Activated CD4-positive, alpha-beta T cell treated with anti-CD3 and anti-CD28 coated beads, Interleukin-2, amount 10 ng/mL, durations not matched to agents 7 days and 5 days (primary cell): ENCODE measurements at places on chromosomes 13 and 19. TPM values are rescaled to one million over a fixed set of nuclear protein-coding genes. Genes with fewer than 3 reads are reported as not detected.

Gene SHISA7
- not detected for total RNA-seq

Gene ATCAY
- not detected for total RNA-seq

Gene CLDND2
- total RNA-seq, result 3.1 TPM

Gene PRR19
- total RNA-seq, result 0.62 TPM

Gene CACNG8
- total RNA-seq, result not detected

DNA sequence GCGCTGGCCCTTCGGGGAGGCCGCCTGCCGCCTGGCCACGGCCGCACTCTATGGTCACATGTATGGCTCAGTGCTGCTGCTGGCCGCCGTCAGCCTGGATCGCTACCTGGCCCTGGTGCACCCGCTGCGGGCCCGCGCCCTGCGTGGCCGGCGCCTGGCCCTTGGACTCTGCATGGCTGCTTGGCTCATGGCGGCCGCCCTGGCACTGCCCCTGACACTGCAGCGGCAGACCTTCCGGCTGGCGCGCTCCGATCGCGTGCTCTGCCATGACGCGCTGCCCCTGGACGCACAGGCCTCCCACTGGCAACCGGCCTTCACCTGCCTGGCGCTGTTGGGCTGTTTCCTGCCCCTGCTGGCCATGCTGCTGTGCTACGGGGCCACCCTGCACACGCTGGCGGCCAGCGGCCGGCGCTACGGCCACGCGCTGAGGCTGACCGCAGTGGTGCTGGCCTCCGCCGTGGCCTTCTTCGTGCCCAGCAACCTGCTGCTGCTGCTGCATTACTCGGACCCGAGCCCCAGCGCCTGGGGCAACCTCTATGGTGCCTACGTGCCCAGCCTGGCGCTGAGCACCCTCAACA is 1.2 kb downstream of the F2RL3 start:
- H3K27me3 ChIP-seq, result peaks cover 22% of the 10 kb centered on the region
- H3K4me1 ChIP-seq, result peaks cover 42% of the 10 kb centered on the region
- H3K36me3 ChIP-seq, result no peaks in the 10 kb centered on the region
- no peak for DNase-seq

GRCh38 chr13:37918751-37919150 is 49.2 kb upstream of the TRPC4 start:
- no peak for DNase-seq
- H3K4me1 ChIP-seq, result no peaks in the 10 kb centered on the region
- H3K27me3 ChIP-seq, result no peaks in the 10 kb centered on the region
- no peak overlapping the region for H3K27ac ChIP-seq
- H3K36me3 ChIP-seq, result no peaks in the 10 kb centered on the region

DNA sequence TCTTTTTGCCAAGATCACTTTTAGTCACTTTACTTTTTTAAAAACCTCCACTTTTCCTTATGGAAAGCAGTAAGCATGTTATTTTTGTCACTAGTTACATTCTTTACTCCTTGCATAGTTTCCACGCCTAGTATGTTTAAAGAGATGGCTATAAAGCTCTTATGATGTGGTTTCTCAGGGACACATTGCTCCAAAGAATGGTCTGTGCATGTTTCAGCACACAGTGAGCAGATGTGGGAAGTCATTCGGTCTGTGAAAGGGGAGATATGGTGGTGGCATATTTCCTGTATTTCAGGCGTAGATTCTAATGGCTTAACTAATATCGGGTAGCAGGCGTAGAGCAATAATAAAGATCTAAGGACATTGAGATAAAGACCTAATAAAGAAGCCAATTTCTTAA is 180.7 kb downstream of the SLITRK6 start:
- H3K4me3 ChIP-seq, result no peak overlapping the region
- no peaks in the 10 kb centered on the region for H3K27me3 ChIP-seq
- no peak for DNase-seq

DNA sequence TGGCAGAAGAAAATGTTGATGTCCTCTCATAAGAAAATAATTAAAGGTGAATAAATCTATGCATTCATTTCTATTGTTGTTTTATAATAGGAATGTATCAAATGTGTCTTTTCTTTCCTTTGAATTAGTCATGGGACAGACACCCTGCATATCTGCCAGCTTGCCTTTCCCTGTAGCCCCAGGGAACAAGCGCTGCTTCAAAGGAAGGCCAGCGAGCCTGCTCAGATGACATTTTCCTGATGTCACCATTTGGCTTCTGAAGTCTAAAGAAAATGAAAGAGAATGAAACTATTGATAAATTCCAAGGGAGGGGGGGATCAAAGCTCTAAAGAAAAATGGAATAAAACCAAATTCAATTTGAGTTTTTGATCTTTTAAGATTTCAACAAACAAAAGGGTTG is 574.8 kb downstream of the IRS2 start:
- no peak for DNase-seq
- no peaks in the 10 kb centered on the region for H3K4me1 ChIP-seq
- H3K27ac ChIP-seq, result no peak overlapping the region
- H3K36me3 ChIP-seq, result no peaks in the 10 kb centered on the region

DNA sequence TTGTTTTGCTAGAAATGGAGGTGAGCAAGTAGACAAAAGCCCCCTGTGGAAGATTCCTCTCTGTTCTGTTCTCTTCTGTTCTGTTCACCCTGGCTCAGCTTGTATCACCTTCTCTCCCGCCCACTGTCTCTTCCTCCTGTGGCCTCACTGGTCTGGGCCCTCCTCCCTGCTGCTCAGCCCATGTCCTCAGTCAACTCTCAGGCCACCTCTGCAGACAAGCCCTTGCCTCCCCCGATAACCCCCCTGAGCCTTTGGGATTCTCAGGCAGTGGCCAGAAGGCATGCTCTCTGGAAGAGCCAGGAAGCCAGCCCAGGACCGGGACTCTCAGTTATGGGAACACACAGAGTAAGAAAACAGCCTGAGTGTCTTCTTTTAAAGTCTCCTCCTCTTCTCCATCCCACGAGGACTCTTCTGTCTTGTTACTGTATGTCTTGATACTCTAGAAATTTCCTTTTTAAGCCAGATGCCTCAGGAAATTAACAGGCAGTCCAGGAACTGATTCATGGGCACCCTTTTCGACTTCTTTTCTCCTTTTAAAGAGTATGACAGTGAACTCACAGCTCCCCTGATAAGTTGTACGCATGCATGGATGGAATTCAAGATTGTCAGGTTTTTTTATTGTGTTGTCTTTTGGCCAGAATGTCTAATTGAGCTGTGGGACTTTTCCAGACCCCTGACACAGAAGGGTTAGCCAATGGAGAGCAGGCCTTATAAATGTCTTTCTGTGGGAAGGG is 33.7 kb downstream of the SHISA2 start:
- no peaks in the 10 kb centered on the region for H3K36me3 ChIP-seq
- H3K27ac ChIP-seq, result no peak overlapping the region
- no peak for DNase-seq

DNA sequence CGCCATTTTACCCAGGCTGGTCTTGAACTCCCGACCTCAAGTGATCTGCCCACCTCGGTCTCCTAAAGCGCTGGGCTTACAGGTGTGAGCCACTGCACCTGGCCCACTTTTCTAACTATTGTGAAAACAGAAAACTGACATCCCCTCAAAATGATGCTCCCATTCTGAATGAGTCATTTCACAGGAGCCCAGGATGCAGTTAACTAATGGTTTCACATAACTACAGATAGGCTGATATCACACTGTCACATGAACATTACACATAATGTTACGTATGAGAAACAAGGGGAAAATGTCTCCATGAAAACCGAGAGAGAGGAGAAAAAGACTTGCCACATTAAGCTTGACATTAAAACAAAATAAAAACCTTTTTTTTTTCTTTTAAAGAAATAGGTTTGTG is 37.5 kb downstream of the N4BP2L2 start:
- peaks cover 26% of the 10 kb centered on the region for H3K36me3 ChIP-seq
- H3K27me3 ChIP-seq, result no peaks in the 10 kb centered on the region
- peaks cover 9% of the 10 kb centered on the region for H3K4me1 ChIP-seq
- H3K27ac ChIP-seq, result no peak overlapping the region

DNA sequence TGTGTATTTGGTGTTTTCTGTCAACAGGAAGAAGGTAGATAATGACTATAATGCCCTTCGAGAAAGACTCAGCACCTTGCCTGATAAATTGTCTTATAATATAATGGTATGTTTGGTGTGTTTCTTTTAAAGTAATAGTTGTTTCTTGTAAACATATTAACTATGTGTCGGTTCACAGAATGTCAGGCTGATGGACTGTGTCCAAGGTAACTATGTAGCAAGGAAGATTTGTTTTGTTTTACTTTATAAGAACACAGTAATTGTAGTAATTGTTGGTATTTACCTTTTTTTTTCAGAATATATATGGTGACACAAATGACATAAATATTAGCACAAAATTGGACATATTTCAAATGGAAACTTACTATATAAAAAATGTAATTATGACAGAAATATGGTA is 43.2 kb downstream of the URI1 start:
- no peak for DNase-seq
- H3K4me1 ChIP-seq, result peaks cover 9% of the 10 kb centered on the region
- no peak overlapping the region for H3K27ac ChIP-seq
- peaks cover 39% of the 10 kb centered on the region for H3K36me3 ChIP-seq

GRCh38 chr19:47107953-47108746 is 5.4 kb downstream of the ZC3H4 start:
- H3K36me3 ChIP-seq, result peaks cover 53% of the 10 kb centered on the region
- no peaks in the 10 kb centered on the region for H3K27me3 ChIP-seq
- peak overlapping the region; percentile 93 for H3K4me3 ChIP-seq
- H3K4me1 ChIP-seq, result peaks cover 57% of the 10 kb centered on the region

- H3K36me3 ChIP-seq, result peaks cover 28% of the 10 kb centered on the region
- peaks cover 56% of the 10 kb centered on the region for H3K4me1 ChIP-seq
- H3K4me3 ChIP-seq, result no peak overlapping the region
- no peak for DNase-seq
Measured at GRCh38 chr13:32044446-32044845, 12.9 kb downstream of the FRY start.
